ENCODE measurements at places on chromosomes 2 and 18. TPM values are rescaled to one million over a fixed set of nuclear protein-coding genes. Genes with fewer than 3 reads are reported as not detected.

DNA sequence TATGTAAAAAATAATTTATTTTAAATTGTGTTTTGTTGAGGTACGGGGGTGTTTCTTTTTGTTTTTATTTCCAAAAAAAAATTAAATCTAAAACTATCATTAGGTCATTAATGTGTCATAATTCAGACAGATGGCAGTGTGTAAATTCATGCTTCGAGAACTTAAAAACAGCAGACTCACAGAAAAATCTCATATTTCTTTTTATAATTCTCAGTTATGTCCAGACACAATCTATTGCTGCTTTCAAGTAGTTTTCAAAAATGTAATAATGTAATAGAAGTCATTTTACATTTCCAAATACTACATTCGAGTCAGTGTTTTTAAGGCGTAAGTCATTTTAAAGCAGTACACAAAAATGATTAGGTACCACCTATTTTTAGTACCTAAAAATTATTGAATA, 14.3 kb downstream of the IKZF2 start:
- no peak for DNase-seq

DNA sequence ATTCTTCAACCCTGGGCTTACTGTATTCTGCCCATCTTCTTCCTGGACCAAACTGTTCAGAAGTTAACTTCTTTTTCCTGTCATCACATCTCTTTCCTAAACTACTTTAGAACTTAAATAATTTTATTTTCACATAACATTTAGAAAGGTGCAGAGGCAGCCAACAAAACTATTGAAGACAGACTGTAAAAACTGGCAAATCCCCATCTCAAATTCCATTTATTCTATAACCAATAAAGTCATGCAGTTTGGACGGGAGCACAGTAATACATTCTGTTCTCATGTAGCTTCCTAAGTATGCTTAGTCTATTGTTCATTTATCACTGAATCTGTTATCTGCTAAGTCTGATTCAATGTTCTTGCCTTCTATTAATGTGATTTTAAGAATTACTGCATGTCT, 99.1 kb downstream of the SMAD2 start:
- no peak for DNase-seq

GRCh38 chr18:26515643-26516487, 32.5 kb downstream of the KCTD1 start:
- DNase-seq, result no peak

Gene FAM117B
- 29.9 TPM for total RNA-seq

GRCh38 chr2:138830547-138830946, 50.4 kb upstream of the NXPH2 start:
- DNase-seq, result no peak

DNA sequence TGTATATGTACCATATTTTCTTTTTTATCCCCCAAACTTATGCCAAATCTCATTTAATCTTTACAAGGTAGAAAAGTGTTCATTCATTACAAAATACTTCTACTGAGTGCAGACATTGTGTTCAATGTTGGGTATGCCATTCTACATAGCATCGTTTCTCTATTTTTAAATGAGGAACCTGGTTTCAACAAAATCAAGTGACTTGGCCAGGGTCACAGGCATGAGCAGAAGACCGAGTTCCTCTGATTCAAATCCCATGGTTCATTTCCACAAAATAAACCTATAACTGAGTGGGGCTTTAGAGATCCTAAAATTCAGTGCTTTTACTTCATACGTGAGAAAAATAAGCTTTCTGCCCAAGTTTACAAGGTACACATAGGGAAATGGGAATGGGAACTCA, 81.4 kb upstream of the RASGRP3 start:
- no peak for DNase-seq

GRCh38 chr2:206887745-206888144, 51.6 kb upstream of the CPO start:
- no peak for DNase-seq

GRCh38 chr2:20999906-21000645, 43.8 kb downstream of the APOB start:
- DNase-seq, result no peak

Gene PTPRN
- total RNA-seq, result 18.1 TPM

Gene ETAA1
- total RNA-seq, result 22.8 TPM

- DNase-seq, result no peak
These were observed 7.5 kb downstream of the PARD6G start for GRCh38 chr18:80239830-80240229.

DNA sequence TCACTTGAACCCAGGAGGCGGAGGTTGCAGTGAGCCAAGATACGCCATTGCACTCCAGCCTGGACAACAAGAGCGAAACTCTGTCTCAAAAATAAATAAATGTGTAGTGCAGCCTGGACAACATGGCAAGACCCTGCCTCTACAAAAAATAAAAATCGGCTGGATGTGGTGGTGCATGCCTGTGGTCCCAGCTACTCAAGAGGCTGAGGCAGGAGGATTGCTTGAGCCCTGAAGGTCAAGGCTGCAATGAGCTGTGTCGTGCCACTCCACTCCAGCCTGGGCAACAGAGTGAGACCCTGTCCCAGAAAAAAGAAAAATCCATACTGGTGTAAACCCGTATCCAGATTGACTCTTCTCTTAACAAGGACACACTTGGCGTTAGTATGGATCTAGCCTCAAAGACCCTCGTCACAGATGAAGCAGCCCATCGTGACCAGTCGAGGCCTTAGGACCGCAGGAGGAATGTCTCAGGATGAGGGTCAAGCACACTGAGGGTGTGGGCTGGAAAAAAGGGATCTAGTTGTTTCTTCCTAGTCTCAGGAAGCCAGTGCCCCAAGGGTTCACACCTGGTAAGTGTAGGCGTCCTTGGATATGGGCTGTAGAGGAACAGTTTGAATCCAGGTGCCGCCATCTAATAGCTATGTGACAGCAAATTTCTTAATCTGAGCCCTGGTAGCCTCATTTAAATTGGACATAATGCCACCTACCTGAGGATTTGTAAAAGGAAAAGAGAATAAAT, 4.0 kb upstream of the GPBAR1 start:
- DNase-seq, result no peak

- no peak for DNase-seq
These were observed 88.2 kb downstream of the ACKR3 start for GRCh38 chr2:236657801-236658200.

Gene TMEM37
- total RNA-seq, result 0.54 TPM

- no peak for DNase-seq
These were observed 888.0 kb upstream of the CHAC2 start for GRCh38 chr2:52879561-52879960.

GRCh38 chr18:47250391-47251046, 941 bp downstream of the SKOR2 start:
- no peak for DNase-seq

GRCh38 chr2:164824872-164825271, 16.8 kb downstream of the COBLL1 start:
- DNase-seq, result no peak

DNA sequence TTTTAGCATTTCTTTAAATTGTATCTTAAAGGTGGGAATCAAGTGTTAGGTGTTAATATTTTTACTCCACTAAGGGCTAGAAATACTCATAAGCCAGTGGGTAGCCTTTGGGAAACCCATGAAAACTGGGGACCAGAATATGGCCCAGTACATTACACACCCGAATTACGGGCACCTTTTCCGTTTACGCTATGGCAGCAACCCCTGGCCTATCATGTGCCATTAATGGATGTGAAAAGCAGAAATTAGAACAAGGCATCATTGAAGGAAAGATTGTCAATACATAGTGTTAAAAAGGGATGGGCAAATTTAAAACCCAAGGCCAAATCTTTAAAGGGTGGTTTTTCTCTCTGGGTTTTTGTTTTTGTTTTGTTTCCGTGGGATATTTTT, 781 bp downstream of the FARP2 start:
- no peak for DNase-seq

DNA sequence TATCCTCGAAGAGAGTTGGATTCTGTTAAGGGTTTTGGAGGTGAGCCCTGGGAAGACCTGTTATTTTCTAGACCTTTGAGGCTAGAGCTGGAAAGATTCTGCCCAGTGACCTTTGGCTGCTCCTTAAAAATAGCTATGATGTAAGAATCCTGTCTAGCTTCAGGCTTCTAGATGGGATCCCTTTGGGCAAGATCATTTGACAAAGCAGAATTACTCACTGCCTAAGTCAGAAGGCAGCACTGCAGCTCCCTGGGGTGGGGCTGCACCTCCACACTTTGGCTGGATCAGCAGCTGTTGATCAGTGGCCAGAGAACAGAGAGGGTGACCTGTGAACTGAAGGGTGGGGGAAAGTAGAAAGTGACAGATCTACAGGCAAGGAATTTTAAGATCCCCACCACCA, 103.8 kb downstream of the ASAP2 start:
- DNase-seq, result no peak

DNA sequence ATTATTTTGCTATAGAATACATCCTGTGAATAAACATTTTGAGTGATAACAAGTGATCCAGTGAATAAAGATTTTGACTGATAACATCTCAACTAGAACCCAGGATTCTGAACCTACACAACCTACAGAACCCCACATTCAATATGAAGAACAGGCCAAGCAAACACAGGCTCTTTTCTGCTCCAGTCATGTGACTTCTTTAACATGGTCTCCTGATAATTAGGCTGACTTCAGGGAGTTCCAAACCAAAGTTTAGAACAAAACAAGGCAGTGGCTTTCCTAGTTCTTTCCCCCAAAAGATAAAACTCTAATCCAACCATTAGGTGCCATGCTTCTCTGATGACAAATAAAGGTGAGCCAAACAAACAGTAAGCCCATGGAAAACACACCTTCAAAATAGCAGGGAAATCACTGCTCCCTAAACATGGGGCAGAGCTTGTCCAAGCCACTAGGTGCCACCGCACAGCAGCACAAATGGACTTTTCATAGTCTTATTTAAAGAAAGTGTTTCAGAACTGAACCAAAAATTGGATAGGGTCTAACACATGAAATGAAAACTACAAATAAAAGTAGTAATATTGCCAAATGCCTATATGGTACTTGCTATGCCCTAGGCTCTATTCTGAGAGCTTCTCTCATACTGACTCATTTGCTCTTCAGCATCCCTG, 95.3 kb downstream of the EVA1A start:
- DNase-seq, result no peak

GRCh38 chr18:45328811-45329210, 286.5 kb upstream of the SLC14A2 start:
- no peak for DNase-seq

- DNase-seq, result no peak
These were observed 38.0 kb upstream of the DARS1 start for GRCh38 chr2:136023416-136023815.
